ENCODE measurements at places on chromosomes 12 and 14. TPM values are rescaled to one million over a fixed set of nuclear protein-coding genes. Genes with fewer than 3 reads are reported as not detected.

The KLRK1 gene
- total RNA-seq, result 1.2 TPM

The LTBR gene
- total RNA-seq, result 34.3 TPM

DNA sequence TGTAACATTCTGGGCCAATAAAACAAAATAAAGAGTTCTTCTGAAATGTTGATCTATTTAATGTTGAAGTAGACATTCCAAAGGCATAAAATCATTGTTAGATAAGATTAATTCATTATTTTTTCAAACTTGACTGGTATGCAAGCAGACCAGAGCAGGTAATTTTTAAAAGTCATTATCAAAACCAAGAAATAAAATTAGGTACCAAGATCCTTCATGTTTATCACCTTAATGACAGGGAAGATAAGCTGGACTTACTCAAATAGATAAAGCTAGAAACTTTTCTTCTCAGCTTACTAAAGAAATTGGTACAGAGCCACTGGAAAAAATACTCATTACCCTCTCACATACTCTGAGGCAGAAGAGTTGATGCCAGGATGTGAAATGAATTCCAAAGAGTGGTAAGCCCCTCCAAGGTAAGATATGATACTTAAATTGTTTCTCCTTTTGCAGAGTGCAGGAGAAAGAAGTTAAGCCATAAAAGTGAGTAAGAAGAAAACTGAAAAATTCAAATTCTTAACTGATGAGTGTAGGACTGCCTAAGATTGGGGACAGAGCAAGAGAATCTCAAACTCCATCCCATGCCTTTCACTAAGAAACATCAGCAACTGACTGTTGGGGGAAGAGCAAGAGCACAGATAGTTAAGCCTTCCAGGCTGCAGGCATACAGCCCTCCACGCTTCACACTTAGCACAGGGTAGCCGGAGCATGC is 111.9 kb downstream of the SLC41A2 start:
- DNase-seq, result no peak

DNA sequence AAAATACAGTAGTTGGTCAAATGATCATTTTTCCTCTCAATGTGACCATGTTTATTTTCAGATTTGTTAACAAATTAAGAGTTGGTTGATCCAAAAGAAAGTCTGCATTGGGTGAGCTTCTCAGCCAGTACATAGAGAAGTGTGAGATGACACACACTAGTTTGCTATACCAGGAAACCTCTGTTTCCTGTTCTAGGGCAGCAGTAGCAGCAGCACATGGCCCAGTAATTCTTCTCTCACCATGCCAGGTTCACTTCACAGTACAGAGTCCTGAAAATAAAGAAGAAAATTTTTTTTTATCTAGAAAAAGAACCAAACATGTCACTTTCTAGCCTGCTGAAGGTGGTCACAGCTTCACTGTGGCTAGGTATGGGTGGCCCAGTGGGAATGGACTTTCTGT is 250.2 kb upstream of the OR4E1 start:
- no peak for DNase-seq

The DLGAP5 gene
- 0.51 TPM for total RNA-seq

GRCh38 chr12:104640956-104641355 is 184.2 kb downstream of the CHST11 start:
- no peak for DNase-seq

The MUCL1 gene
- total RNA-seq, result not detected

GRCh38 chr14:75238756-75239455 is 39.7 kb upstream of the FOS start:
- no peak for DNase-seq

GRCh38 chr14:44053422-44053821 is 453.7 kb downstream of the FSCB start:
- no peak for DNase-seq

- no peak for DNase-seq
Measured at GRCh38 chr12:24233519-24234246, 284.2 kb upstream of the SOX5 start.

- no peak for DNase-seq
Measured at GRCh38 chr12:12636641-12637040, 25.0 kb downstream of the CREBL2 start.

The RND1 gene
- total RNA-seq, result 0.41 TPM

DNA sequence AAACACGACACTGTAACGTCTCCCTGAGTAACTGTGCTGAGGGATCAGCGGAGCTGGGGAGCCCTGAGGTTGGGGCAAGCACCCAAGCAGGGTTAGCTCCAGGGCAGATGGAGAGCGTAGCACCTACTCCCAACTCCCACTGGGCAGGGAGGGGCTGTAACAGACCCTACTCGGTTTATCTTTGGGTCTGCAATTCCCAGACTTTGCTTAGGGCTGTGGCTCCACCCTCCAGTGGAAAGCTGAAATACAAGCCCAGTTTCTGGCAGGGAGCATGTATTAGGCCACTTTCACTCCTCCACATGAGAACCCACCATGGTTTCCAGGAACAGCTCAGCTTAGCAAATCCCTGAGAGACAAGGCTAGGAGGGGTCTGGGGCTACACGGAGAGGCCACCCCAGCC is 17.3 kb upstream of the TC2N start:
- no peak for DNase-seq

DNA sequence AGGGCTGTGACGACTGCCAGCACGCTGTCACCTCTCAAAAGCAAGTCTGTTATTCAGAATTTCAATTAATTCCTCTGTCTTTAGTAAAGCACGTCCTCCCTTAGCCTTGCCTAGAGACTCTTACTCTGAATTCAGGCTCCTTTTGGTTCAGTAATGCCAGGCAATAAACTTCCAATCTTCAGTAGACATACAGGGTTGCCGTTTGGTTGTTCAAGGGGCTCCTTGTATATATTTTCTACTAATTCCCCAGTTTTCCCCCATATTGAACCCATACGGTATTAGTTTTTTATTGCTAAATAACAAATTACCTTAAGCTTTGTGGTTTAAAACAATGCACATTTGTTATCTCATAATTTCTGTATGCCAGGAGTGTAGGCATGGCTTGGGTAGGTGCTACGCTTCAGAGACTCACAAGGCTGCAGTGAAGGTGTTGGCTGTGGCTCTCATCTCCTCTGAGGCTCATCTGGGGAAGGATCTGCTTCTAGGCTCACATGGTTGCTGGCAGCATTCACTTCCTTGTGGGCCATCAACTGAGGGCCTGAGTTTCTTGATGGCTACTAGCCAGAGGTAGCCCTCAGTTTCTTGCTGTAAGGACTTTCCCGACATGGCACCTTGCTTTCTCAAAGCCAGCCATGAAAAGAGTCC is 7.3 kb upstream of the CLECL1 start:
- no peak for DNase-seq

The DCN gene
- total RNA-seq, result 1,037 TPM

DNA sequence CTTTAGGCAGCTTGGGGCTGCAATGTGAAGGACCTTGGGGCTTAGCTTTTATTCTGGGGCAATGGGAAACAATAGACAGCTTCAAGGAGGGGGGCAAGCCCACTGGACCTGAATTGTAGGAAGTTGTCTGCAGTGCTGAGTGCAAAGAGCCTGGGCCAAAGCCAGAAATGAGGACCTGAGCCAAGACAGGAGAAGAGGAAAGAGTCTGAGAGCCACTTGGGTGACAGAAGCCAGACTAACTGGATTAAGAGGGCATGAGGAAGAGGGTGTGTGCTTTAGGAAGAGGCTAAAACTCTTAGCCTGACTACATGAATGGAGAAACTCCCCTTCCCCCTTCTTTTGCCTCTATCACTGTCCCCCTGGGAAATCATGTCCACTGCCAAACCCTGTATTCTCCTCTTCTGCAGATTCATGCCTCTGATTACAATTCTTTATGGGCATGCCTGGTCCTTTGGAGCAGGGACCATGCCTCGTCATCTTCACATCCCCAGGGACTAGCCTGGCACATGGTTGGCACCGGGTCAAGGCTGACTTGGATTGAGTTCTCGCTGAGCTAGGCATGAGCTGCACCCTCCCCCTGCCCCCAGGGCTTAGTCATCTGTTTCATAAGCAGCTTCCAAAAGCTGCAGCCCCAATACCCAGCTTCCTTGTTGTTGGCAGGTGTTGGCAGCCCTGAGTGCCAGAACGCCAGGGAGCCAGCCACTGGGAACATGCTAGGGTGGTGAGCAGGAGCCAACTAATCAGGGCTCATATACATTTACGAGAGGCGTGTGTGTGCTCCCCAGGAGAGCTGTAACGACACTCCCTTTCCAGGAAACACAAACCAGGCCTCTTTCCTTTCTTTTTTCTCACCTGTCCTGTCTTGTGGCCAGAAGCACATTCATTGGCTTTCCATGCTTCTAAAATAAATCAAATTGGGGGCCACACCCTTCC is 27.7 kb upstream of the JDP2 start:
- peak; percentile 92 for DNase-seq

DNA sequence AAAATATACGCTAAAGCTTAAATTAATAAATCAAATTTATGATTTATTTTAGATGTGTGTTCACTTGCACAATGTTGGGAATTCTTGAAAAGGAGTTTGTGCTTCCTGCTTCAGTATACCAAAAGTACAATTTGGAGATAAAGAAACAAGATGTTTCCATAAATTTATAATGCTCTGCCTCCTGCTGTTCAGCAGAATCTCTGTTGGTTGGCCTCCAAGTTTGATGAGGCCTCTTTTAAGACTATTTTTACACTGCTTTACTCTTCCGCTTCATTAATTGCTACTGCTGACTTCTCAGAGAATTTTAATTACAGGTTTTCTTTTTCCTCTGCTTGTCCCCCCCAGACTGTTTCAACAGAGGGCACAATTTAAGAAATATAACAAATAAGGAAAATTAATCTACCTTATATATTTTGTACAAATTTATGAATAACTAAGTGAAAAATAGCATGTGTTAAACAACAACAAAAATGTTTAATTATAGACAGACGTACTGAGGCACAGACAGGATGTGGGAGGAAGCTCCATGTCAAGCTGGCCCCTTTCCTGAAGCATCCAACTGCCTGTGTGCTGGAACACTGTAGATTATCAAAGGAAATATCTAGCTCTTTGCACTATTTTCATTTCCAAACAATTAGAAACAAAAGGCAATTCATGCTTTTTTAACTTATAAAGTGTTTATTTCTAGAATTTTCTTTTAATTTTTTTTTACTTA is 83.9 kb downstream of the PIK3C2G start:
- no peak for DNase-seq

The NEUROD4 gene
- not detected for total RNA-seq

The MGP gene
- total RNA-seq, result 369 TPM

GRCh38 chr12:51217133-51217967 is 512 bp downstream of the POU6F1 start:
- DNase-seq, result peak; percentile 85

- no peak for DNase-seq
Measured at GRCh38 chr12:63387771-63388170, 236.8 kb upstream of the AVPR1A start.

GRCh38 chr12:24036438-24037216 is 87.2 kb upstream of the SOX5 start:
- DNase-seq, result no peak

- peak; percentile 86 for DNase-seq
Measured at GRCh38 chr14:94485944-94486841, 10.2 kb upstream of the SERPINA9 start.

The BIN2 gene
- 2.0 TPM for total RNA-seq

- no peak for DNase-seq
Measured at GRCh38 chr12:123849517-123849916, 87.4 kb downstream of the DNAH10 start.

- DNase-seq, result no peak
Measured at GRCh38 chr14:30291216-30291615, 267.7 kb upstream of the G2E3 start.

DNA sequence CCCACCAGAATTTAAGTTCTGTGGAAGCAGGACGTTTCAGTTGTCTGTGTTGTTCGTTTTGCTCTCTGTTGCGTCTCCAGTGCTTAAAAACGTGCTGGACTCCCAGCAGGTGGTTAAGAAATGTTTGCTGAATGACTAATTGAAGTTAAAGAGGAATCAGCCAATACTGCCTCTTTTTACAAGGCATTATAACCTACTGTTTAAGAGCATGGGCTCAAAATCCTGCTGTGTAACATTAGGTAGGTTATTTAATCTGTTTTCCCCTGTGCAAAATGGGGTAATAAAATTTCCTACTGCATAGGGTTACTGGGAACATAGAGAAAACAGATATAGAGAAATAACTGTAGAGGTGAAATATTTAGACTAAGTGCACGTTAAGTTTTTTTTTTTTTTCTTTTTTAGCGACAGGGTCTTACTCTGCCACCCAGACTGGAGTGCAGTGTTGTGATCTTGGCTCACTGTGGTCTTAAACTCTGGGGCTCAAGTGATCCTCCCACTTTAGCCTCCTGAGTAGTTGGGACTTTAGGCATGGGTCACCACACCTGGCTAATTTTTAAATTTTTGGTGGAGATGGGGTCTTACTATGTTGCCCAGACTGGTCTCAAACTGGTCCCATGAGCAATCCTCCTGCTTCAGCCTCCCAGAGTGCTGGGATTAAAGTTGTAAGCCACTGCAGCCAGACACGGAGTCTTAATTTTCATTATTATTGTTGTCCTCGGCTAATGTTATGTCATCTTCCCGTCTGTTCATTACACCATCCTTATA is 139.4 kb upstream of the PRICKLE1 start:
- no peak for DNase-seq

DNA sequence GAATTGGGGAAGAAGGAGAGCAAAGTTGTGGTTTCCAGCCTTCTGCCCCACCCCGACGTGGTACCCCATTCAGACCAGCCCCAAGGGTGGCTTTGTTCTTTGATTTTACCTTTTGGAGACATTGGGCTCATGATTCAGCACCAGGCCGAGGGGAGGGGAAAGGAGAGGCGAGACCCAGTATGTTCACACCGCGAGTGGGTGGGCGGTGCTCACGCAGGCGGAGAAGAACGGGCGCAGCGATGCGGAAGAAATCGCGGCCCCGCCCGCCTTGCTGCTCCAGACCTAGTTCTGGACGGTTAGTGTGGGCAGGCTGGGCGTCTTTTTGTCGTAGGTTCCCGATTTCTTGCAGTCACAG is 963 bp downstream of the ATL1 start:
- DNase-seq, result peak; percentile 91

The RFX4 gene
- total RNA-seq, result not detected

The NYNRIN gene
- 9.5 TPM for total RNA-seq

GRCh38 chr12:121170151-121170550 is 37.5 kb downstream of the P2RX7 start:
- DNase-seq, result no peak

The TPH2 gene
- not detected for total RNA-seq
